ENCODE measurements at places on chromosomes 7 and 10. TPM values are rescaled to one million over a fixed set of nuclear protein-coding genes. Genes with fewer than 3 reads are reported as not detected.

The SFTPA1 gene
- 4.4 TPM for total RNA-seq

The WNT2 gene
- 0.18 TPM for total RNA-seq

The TRRAP gene
- 46.9 TPM for total RNA-seq

DNA sequence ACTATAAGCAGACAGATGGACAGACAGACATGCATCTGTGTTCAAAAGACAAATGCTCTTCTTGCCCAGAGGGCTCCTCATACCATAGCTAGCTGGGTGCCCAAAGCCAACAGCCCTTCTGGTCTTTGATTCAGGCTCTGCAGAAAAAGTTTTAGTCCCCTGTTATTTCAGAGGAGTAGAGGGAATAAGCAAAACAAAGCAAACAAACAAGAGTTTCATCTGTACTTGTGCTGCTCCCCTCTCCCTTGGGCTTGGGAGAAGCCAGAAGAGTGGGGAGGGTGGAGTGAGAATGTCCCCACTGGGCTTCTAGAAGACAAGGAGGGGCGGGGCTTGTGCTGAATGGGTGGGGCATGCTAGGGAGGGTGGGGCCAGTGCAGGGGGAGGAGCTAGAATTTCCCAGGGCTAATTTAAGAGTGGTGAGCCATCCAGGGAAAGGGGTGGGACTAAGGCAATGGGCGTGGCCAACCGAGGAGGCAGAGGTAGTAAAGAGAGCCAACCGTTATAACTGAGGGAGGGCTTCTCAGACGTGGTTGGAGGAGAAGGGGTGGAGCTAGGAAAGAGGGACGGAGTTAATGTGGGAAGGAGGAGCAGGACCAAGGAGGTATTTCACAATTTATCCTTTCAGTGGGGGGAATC, 101.2 kb upstream of the MGMT start:
- DNase-seq, result no peak

DNA sequence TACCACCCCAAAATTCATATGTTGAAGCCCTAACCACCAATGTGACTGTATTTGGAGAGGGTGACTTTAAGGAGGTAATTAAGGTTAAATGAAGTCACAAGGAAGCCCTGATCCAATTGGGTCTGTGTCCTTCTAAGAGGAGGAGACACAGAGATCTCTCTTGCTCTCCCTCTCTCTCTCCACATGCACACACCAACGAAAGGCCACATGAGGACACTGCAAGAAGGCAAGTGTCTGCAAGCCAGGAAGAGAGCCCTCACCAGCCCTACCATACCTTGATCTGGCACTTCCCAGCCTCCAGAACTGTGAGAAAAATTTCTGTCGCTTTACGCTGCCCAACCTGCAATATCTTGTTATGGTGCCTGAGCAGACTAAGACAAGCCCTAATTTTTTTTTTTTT, 56.0 kb upstream of the NEBL start:
- DNase-seq, result no peak

GRCh38 chr10:125538947-125539731, 143.8 kb downstream of the TEX36 start:
- DNase-seq, result peak; percentile 26

GRCh38 chr10:113879691-113880090, 25.2 kb downstream of the NHLRC2 start:
- DNase-seq, result no peak

DNA sequence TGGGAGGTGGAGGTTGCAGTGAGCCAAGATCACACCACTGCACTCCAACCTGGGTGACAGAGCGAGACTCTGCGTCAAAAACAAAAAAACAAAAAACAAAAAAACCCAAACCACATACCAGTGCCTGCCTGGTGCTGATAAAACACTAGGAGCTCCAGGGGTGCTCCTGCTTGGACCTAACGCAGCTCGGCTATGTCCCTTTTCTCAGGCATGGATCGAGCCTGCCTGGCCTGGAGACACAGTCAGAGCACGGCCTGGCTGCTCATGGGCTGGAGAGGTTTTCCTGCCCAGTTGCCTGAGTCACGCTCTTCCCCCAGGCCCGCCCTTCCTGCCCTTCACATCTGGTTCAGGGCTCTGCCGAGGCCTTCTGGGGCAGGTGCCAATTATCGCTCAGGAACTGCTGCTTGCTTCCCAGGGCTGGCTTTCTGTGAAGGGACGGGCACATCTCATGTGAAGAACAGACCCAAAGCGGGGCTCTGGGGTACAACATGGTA, 12.6 kb upstream of the NPFFR1 start:
- no peak for DNase-seq

- DNase-seq, result no peak
Measured at GRCh38 chr10:5462841-5463293, 36.5 kb downstream of the CALML5 start.
